ENCODE measurements at places on chromosomes 6 and 20. TPM values are rescaled to one million over a fixed set of nuclear protein-coding genes. Genes with fewer than 3 reads are reported as not detected.

LMBRD1 gene
- total RNA-seq = 25.2 TPM

MICB gene
- total RNA-seq = 59.9 TPM

RIPPLY2 gene
- total RNA-seq = not detected

PAK5 gene
- total RNA-seq = 0.05 TPM

RPN2 gene
- total RNA-seq = 724 TPM

C6orf52 gene
- 0.44 TPM for total RNA-seq

C20orf96 gene
- total RNA-seq = 2.2 TPM

HLA-DRB1 gene
- not detected for total RNA-seq

CRIP3 gene
- total RNA-seq = not detected

ID1 gene
- 1,771 TPM for total RNA-seq

EYS gene
- total RNA-seq = 0.99 TPM

KIAA0408 gene
- total RNA-seq = 3.0 TPM

ANKRD66 gene
- not detected for total RNA-seq
